ENCODE measurements at places on chromosomes 5 and 9.
A peak's percentile ranks its signal among the peaks of the same experiment; 100 is the strongest.

GRCh38 chr9:69253057-69253456 is 72.0 kb upstream of the ENTREP1 start:
- no peak for DNase-seq

DNA sequence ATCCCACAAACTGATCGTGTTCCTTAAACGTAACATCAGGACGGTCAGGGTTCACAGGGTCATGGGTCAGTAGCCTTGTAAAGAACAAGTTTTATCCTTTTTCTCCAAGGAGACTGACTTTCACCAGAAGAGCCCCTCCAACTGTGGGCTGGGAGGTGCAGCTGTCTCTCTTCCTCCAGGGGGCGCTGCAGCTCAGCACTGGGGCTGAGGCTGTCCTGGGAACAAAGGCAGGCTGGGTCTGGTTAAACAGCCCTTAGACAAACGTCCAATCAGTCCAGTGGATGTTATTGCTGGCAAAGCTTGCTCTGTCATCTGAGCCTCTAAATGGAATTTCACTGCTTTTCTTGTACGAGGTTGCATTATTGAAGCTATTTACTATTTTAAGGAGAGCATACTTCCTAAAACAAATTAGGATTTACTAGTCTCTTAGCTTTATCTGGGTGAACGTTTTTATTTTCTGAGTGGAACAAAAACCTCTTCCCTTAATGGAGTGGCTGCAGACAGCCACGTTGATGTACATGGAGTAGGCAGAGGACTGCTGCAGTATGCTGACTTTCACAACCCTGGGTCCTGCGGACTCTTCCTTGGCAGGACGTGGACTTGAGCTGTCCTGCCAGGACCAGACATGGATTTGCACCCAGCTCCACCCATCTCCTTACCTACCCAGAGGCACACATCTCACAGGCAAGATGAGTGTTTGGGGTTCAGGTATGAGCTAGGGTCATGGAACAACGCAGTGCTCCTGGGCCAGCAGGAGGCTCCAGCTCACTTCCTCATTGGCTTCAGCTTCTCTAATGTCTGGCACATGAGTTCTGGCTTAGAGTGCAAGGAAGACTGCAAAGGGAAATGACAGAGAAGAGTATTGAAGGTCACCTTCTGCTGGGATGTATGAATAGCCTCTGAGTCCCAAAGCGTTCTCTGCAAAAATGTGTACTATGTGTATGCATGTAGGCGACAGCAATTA is 7.8 kb downstream of the EXOSC2 start:
- peak; percentile 76 for DNase-seq

DNA sequence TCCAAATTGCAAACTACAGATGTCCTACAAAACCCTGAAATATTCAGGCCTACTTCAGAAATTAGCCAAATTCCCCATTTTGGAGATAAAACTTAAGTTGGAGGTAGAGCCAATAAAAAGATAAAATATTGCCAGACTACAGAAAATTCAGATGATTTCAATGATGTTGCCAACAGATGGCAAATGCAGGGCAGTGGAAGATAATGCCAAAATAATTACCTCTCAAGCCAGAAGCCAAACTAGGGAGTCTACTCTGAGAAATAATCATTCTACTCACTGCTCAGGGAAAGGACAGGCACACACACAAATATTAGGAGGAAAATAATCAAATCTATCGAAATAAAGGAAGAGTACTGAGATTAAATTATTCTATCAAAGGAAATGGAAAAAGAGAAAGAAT is 347.5 kb upstream of the CCNG1 start:
- DNase-seq, result no peak

GRCh38 chr9:12718482-12719026 is 25.4 kb downstream of the TYRP1 start:
- DNase-seq, result no peak

DNA sequence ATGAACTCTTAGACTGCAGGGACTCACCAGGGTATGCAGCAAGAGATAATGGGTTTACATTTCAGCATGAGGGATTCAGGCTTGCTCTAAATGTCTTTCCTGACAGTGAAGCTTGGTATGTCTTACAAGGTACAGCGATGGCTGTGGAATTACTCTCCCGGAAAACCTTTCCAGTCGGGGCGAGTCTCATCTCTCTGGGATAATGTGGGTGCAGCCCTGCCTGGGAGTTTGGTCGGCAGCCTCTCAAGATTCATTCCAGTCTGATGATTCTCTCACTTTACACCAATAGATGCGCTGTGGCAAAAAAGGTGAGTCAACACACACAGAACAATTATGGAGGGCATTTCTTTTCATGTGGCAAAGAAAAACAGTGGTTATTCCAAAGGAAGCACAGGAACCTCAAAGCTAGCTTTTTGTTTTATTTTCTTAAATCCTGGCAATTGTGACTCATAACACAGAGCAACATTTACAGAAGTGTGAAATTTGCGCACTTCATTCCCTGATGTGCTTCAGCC is 190.3 kb downstream of the DCP2 start:
- no peak for DNase-seq

GRCh38 chr5:1121044-1121443 is 9.2 kb upstream of the SLC12A7 start:
- no peak for DNase-seq

- DNase-seq, result no peak
Observed at GRCh38 chr9:92414566-92414965, 9.7 kb downstream of the OMD start.
